ENCODE measurements at places on chromosomes 2 and 18. TPM values are rescaled to one million over a fixed set of nuclear protein-coding genes. Genes with fewer than 3 reads are reported as not detected.

ACTG2 gene
- 349 TPM for total RNA-seq

ABCG8 gene
- total RNA-seq, result not detected

SGPP2 gene
- total RNA-seq, result not detected

PASK gene
- 4.1 TPM for total RNA-seq

ASIC4 gene
- not detected for total RNA-seq

TTC27 gene
- total RNA-seq, result 33.3 TPM

ALPP gene
- total RNA-seq, result not detected

MAB21L4 gene
- not detected for total RNA-seq

CTAGE1 gene
- total RNA-seq, result under 0.01 TPM

POTEI gene
- not detected for total RNA-seq

TOGARAM2 gene
- 0.28 TPM for total RNA-seq

TRMT61B gene
- 11.1 TPM for total RNA-seq

MROH2A gene
- total RNA-seq, result not detected

ACADL gene
- total RNA-seq, result not detected

SH3BP4 gene
- 122 TPM for total RNA-seq

SOS1 gene
- 8.2 TPM for total RNA-seq

PARD3B gene
- 15.3 TPM for total RNA-seq

LRATD1 gene
- total RNA-seq, result 0.28 TPM

PIGN gene
- total RNA-seq, result 17.9 TPM

ALKAL2 gene
- total RNA-seq, result not detected

OXER1 gene
- total RNA-seq, result not detected

EEF1B2 gene
- total RNA-seq, result 672 TPM

Measured in IMR-90 (cell line).